ENCODE measurements at places on chromosomes 4 and X.

- no peak for DNase-seq
Observed at GRCh38 chrX:37785569-37785968, 5.7 kb downstream of the CYBB start.

GRCh38 chr4:154738426-154738825, 5.4 kb upstream of the LRAT start:
- no peak for DNase-seq

GRCh38 chrX:72003811-72004750, 93.4 kb downstream of the NHSL2 start:
- no peak for DNase-seq

DNA sequence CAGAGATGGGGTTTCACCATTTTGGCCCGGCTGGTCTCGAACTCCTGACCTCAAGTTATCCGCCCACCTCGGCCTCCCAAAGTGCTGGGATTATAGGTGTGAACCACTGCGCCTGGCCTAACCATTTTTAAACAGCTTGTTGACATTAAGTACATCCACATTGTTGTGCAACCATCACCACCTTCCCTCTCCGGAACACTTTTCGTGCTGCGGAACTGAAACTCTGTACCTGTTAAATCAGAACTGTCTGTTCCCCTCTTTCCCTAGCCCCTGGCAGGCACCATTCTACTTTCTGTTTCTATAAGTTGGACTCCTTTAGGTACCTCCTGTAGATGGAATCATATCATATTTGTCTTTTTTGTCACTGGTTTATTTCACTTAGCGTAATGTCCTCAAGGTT, 9.5 kb downstream of the FHDC1 start:
- no peak for DNase-seq

DNA sequence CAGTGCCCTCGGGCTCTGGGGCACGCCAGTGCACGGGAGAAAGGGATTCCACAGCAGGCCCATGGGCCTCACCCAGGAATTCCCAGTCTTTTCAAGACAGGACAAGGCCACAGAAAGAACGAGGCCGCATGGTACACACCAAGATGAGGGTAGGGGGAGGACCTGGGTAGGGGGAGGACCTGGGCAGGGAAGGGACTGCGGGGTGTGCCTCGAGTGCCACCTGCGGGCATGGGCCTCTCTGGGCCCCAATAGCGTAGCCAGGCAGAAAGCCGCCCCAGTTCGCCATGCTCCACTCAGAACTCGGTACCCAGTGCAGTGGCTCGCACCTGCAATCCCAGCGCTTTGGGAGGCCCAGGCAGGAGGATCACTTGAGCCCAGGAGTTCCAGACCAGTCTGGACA, 14.0 kb upstream of the DUSP9 start:
- DNase-seq, result no peak

GRCh38 chr4:158134222-158134621, 38.6 kb downstream of the GASK1B start:
- DNase-seq, result no peak

DNA sequence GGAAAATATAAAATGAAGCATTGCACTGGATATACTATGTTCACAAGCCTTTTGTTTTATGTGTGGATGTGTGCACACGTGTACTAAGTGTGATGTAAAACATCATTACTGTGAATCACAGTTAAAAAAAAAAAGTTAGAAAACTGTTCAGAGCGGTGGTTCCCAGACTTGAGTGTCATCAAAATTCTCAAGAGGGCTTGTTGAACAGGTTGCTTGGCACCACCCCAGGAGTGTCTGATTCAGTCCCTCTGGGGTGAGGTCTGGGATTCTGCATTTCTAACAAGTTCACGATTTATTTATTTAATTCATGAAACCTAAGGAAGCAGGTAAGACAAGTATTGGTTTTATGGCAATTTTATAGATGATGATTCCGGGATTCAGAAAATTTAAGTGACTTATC, 1.8 kb downstream of the CENPU start:
- DNase-seq, result no peak

DNA sequence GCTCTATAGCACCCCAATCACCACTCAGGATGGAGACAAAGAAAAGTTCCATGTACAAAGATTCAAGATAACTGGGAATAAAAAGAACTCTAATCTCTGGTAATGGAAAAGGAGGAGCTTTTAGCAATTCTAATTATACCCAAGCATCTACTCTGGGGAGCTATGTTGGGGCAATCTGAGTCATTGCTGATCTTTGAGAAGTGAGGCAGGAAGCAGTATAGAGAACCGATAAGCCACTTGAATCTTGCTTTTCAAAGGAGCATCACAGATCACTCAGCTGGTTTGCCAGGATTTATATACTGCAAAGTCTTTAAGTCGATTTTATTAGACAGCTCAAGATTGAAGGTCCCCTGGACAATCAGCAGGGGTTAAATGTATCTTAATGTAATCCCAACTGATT, 220.0 kb downstream of the ENOX2 start:
- no peak for DNase-seq

DNA sequence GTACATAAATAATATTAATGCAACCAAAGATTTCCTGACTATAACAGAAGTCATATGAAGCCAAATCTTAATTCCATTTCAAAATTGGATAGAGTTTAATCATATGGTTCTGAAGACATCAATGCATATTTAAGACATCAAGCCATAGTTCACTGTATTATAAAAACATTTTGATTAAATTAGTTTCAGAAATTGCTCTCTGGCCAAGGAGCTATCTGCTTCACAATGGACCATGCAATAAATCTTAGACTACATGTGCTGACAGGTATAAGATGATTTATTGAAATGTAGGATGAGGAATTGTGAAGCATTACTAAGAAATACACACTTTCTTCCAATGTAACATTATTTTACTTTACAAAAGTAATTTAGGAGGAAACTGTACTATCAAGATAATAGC, 81.6 kb downstream of the MID1 start:
- no peak for DNase-seq

- DNase-seq, result peak; percentile 70
Observed at GRCh38 chr4:4575284-4576211, 33.7 kb upstream of the STX18 start.
